ENCODE measurements at places on chromosomes 1 and 21.

GRCh38 chr1:164611754-164612642, 53.0 kb downstream of the PBX1 start:
- peak; percentile 85 for DNase-seq

DNA sequence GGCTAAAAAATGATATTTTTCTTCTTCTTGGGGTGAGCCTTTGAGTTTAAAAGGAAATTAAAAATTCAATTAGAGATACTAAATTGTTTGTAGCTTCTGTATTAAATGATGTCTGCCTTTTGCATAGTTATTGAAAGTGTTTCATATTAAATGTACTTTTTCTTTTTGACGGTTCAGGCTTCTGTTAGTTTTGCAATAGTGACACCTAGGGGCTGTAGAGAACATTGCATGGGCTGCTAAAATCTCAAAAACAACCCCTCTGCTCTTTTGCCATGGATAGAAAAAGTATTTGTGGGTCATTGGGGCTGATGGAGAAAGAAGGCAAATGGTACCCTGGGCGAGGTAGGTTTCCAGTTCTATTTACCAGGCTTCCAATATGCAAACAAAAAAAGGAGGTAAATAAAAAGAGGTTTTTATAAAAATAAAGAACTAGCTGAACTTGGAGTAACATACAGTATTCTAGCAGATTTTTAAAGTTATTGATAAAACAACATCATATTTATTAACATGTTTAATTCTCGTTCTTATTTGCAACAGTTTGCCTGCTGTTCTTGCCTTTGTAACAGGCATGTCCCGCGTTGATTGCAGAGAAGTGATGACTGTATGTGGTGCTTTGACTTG, 115.4 kb upstream of the HOOK1 start:
- peak; percentile 59 for DNase-seq

DNA sequence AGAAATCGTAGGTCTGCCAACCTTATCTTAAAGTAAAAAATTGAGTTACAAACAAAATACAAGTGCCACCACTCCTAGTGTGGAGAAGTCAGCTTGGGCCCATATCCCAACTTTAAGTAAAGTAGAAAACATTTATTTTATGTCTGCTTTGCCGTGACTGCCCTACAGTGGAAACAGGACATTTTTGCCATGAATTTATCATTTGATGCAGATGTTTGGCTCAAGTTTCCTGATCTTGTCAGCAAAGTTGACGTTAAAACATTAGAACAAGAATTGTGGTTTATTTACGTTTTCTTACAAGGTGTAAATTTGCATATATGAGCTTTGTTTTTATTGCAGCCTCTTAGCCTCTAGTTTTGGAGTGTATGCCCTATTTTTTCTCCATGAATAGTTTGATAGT, 17.1 kb upstream of the KCNJ15 start:
- DNase-seq = no peak

DNA sequence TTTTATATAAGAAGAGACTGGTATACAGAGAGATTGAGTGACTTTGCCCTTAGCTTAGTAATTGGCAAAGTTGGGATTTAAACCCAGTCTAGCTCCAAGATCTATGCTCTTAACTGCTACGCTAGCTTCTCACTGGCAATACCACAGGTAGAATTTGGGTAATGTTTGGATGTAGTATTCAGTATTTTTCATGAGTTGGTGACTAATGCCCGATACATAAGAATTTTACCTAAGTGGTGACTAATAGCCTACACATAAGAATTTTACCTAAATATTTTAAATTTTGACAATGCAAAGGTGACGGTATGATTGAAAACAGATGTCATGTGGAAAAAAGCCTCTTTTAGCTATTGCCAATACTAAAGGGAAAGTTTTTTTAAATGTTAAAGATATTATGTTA, 24.3 kb downstream of the GPSM2 start:
- DNase-seq = no peak

DNA sequence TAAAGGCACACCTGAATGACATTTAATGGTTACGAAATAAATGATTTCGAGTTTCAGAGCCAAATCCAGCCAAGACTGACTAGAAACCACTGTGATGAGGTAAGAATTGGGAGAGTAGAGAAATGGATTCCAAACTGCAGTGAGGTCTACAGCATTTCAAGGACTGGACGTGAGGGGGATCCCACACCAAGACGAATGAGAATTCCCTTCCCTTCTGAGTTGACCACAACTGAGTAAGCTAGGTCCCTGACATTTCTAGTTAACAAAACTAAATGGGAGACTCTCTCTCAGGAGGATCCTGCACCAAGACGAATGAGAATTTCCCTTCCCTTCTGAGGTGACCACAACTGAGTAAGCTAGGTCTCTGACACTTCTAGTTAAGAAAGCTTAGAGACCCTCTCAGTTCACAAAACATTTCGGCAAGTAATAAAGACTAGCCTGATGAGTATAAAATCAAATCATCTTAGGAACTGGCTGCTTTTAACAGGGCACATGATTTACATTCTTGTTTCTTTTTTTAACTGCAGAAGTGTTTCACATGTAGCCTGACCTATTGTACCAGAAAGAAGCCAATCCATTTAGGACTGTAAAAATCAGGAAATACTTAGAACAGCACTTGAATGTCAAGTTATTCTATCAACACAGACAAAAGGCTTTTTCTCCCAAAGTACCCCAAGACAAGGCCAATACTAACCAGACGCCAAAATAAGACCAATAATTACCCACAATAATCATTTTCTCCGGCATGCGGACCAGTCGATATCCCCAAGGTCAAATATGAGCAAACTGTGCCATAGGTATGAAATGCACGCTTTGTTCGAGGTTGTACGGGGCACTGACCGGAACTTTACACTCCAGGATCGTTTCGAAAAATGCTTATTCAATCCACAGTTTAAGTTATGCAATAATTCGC, 1.4 kb upstream of the SPATA1 start:
- DNase-seq = peak; percentile 61

DNA sequence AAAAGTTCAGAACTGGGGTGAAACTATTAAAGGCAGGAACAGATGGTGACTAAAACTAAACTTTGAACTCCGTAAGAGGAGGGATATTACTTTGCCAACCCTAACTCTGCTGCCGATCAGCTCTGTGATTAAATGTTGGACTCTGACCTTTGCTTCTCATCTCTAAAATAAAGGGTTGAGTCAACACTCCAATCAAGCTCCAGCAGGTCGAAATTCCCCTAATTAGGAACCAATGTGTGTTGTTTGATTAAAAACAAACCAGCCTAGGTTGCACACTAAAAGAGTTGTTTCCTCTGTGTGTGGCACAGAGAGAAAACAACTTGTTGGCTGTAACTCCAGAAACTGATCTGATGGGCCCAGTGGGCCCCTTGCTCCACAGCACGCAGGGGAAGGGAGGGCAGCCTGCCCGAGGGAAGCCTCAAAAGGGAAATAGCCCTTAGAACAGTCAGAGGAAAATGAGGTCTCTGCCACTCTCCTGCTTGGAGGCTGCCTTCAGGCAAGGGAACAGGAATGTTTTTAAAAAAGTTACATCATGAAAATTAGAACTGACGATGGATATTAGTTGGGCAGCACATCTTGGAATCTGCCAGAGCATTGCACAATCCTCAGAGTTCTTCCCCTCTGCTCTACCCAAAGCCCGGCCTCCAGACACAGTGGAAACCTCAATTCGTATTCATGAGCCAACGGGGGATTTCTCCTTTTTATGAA, 69.3 kb downstream of the KCTD3 start:
- DNase-seq = no peak

- no peak for DNase-seq
Observed at GRCh38 chr21:33988237-33989017, 72.8 kb upstream of the ATP5PO start.

- DNase-seq = no peak
Observed at GRCh38 chr1:5907386-5907785, 84.8 kb downstream of the NPHP4 start.

GRCh38 chr1:69123486-69123885, 444.2 kb upstream of the LRRC7 start:
- no peak for DNase-seq

- peak; percentile 59 for DNase-seq
Observed at GRCh38 chr1:16324456-16324890, 27.8 kb downstream of the FBXO42 start.

- DNase-seq = no peak
Observed at GRCh38 chr1:224901087-224901810, 28.2 kb upstream of the DNAH14 start.

DNA sequence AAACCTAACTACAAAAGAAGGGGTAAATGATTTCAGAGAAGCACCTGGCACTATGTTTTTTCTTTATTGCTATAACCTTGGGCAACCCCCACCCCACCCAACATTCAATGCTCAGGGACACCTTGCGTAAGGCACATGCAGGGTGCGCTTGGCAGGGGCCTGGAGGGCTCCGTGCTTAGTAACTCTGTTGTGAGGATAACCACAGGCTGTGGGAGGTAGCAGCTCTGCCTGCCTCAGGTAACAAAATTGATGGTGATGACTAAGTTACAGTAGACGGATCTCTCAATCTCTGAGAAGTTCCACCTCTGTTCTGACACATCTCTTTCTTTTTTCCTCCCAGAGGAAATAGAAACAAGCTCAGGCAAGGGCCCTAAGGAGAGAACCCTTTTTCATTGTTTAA, 8.7 kb upstream of the CCN1 start:
- peak; percentile 80 for DNase-seq

GRCh38 chr1:210339500-210339899, 10.8 kb downstream of the HHAT start:
- DNase-seq = no peak

DNA sequence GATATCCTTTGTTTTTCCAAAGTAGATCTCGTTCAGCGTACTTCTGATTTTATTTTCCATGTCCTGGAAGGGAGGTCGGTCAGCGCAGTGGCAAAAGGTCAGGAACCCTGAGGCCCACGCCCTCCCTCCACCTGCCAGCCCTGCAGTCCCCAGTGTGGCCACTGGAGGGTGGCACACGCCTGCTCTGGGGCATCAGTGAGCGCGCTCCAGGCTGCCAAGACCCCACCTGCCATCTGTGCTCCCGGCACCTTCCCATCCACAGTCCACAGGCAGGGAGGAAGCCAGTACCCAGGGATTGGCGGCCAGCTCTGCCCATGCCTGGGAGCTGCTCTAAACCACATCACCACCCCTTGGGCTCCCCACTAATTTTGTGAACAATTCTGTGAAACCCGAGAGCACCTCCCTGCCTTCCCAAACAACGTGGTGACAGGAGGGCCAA, 32.3 kb downstream of the SLC66A1 start:
- DNase-seq = peak; percentile 48
